GM03348 (cell line): ENCODE measurements at places on chromosomes 2 and 18.

- DNase-seq: no peak
Observed at GRCh38 chr2:51014759-51015158, 17.2 kb downstream of the NRXN1 start.

DNA sequence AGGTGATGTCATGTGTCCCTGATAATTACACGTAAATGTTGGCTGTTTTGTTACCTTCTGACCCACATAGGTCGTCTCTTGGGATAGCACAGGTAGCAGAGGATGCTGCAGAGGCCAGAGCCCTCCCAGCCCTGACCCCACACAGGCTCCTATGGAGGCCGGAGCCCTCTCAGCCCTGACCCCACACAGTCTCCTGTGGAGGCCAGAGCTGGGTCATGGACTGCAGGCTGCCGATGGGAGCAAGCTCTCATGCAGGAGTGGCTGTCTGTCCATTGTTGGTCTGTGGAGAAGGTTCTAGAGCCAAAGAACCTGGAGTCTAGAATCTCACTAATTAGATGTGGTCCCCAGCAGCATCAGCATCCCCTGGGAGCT, 155.5 kb downstream of the LDLRAD4 start:
- DNase-seq: no peak

DNA sequence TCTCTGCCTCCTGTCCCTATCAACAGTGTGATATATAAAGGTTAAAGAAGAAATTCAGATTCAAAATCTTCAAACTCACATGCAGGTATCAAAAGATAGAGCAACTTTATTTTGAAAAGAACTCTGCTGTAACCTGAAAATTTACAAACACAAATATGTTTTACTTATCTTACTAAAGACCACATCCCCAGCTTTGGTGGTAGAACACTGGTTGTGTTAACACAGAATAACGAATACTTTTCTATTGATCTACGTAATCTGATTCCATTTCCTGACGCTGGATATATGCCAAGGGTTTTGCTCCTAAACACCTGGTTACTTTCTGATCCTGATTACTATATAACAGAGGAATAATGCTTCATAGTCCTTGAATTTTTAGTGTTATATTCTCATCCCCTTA, 23.1 kb upstream of the SLC39A10 start:
- no peak for DNase-seq

GRCh38 chr2:216700781-216701180, 5.4 kb upstream of the IGFBP5 start:
- DNase-seq: no peak

DNA sequence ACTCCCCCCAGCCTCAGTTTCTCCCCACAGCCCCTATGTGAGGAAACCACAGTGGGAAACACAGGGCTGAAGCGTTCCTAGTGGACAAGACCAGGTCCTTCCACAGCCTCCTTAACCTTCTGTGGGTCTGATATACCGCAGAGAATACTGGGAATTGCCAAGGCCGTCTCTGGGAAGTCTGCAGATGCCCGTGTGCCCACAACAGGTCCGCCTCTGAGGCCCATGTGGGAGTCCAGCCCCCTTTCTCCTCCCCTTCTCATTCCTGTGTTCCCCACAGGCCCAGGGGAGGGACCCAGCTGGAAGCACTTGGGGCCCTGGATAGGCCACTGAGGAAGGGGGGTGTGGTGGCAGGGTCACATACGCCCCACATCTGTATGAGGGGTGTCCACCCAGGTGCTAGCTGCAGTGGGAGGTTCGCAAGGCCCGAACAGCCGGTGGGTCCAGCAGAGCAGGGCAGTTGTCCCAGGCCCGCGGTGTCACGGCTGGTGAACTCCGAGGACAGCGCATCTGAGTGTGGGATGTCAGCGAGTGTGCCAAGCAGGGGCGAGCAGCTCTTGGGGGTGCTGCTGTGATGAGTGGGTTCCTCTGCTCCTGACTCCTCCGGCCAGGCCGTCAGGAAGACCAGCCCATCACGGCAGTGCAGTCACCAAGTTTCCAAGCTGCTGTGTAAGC, 2.4 kb upstream of the KCNIP3 start:
- DNase-seq: no peak
